Small intestine (tissue), 16 donors: ENCODE measurements at places on chromosomes 7 and 10.

GRCh38 chr10:74150990-74151878, at the start of gene ADK:
TSS of gene ADK (plus strand) at chr10:74151221. CDS start at chr10:74151279, 58 bp downstream.
- peaks cover 5% of the 10 kb centered on the region for H3K36me3 ChIP-seq
- H3K27ac ChIP-seq: peak within 1 kb of the TSS; percentile 92
- H3K4me1 ChIP-seq: peaks cover 2% of the 10 kb centered on the region
- DNase-seq: peak; percentile 100
- peak within 1 kb of the TSS; percentile 84 for H3K4me3 ChIP-seq

GRCh38 chr10:98374217-98374985, 40.6 kb downstream of the PYROXD2 start:
- peaks cover 3% of the 10 kb centered on the region for H3K27me3 ChIP-seq
- H3K4me3 ChIP-seq: no peak overlapping the region
- no peak overlapping the region for H3K27ac ChIP-seq

GRCh38 chr10:4427532-4427931, 398.5 kb upstream of the AKR1E2 start:
- H3K36me3 ChIP-seq: no peaks in the 10 kb centered on the region
- no peak for DNase-seq
- no peaks in the 10 kb centered on the region for H3K27me3 ChIP-seq
- H3K27ac ChIP-seq: no peak overlapping the region

DNA sequence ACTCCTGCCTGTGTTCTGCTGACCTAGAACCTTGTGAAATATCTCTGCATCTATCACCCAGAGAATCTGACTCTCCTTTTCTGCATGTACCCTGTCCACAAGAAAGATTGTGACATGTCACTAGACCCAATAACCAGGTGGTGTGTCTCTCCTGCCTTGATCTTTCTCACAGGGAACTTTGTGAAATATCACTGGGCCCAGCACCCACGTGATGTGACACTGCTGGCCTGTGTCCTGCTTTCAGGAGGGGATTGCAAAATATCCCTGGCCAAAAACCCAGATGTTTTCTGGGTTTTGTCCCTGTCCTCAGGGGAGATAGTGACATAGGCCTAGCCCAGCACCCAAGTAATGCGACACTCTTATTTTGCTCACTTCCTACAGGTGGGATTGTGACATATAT, 10.1 kb upstream of the ZNF107 start:
- no peak overlapping the region for H3K27ac ChIP-seq
- H3K4me1 ChIP-seq: no peaks in the 10 kb centered on the region
- no peak overlapping the region for H3K4me3 ChIP-seq
- H3K27me3 ChIP-seq: no peaks in the 10 kb centered on the region
- DNase-seq: no peak
